T-helper 1 cell treated with Interleukin-12 subunit alpha and Interleukin-12 subunit beta and Interleukin-4 antibody, amounts not matched to agents 30 ng/mL and 1 ng/mL, for 36 hours (primary cell): ENCODE measurements at places on chromosomes 7 and 10. TPM values are rescaled to one million over a fixed set of nuclear protein-coding genes. Genes with fewer than 3 reads are reported as not detected.

Gene TMEM213
- 3.7 and 4.6 TPM in 2 replicates for total RNA-seq

Gene GTF2IRD2
- total RNA-seq, result 14.2 and 16.5 TPM in 2 replicates

Gene STEAP4
- 0.07 TPM in 1 of 2 replicates, not detected in the other for total RNA-seq

Gene RASA4B
- 11.3 and 16.1 TPM in 2 replicates for total RNA-seq

Gene CPED1
- 0.15 TPM in 1 of 2 replicates, not detected in the other for total RNA-seq

Gene AGR3
- not detected in 2 replicates for total RNA-seq

Gene ASZ1
- total RNA-seq, result not detected in 2 replicates

Gene FAM13C
- not detected in 2 replicates for total RNA-seq

Gene PEX1
- 19.0 and 19.1 TPM in 2 replicates for total RNA-seq

Gene NUTM2D
- total RNA-seq, result 2.4 and 3.2 TPM in 2 replicates

Gene LEP
- total RNA-seq, result not detected in 2 replicates

Gene CLCN1
- 0.07 TPM in 2 replicates for total RNA-seq

Gene GDF10
- total RNA-seq, result not detected in 2 replicates

Gene HMX3
- not detected in 2 replicates for total RNA-seq

Gene PRSS37
- total RNA-seq, result not detected in 2 replicates

Gene MSS51
- 3.8 and 4.2 TPM in 2 replicates for total RNA-seq

Gene PILRA
- 11.7 and 11.8 TPM in 2 replicates for total RNA-seq

Gene ANKRD30A
- not detected in 2 replicates for total RNA-seq

Gene DRGX
- total RNA-seq, result not detected in 2 replicates

Gene UCMA
- total RNA-seq, result not detected in 2 replicates
